ENCODE measurements at places on chromosomes 11 and 22. TPM values are rescaled to one million over a fixed set of nuclear protein-coding genes. Genes with fewer than 3 reads are reported as not detected.

- no peak for DNase-seq
Measured at GRCh38 chr22:47023871-47024270, 261.4 kb downstream of the TBC1D22A start.

DNA sequence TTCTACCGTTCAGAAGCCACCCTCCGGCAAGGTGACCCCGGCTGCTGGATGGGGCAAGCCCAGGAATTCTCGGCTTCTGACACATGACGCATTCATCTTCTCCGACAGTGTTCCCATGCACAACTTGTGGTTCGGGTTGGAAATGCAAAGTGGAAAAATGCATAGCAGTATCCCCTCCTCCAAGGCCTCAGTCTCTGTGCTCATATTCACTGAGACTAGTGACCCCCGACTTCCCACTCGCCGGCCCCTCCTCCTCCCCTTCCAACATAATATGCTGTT is 70.0 kb upstream of the NTM start:
- DNase-seq: no peak

GRCh38 chr11:59141673-59142460 is 789 bp upstream of the FAM111A start:
- DNase-seq: no peak

Gene PANX3
- not detected for total RNA-seq
